ENCODE measurements at places on chromosomes 13 and 19.

GRCh38 chr19:32041681-32042292, 303.6 kb upstream of the ZNF507 start:
- DNase-seq, result no peak

- DNase-seq, result no peak
Measured at GRCh38 chr19:11208561-11209471, 11.5 kb upstream of the KANK2 start.

DNA sequence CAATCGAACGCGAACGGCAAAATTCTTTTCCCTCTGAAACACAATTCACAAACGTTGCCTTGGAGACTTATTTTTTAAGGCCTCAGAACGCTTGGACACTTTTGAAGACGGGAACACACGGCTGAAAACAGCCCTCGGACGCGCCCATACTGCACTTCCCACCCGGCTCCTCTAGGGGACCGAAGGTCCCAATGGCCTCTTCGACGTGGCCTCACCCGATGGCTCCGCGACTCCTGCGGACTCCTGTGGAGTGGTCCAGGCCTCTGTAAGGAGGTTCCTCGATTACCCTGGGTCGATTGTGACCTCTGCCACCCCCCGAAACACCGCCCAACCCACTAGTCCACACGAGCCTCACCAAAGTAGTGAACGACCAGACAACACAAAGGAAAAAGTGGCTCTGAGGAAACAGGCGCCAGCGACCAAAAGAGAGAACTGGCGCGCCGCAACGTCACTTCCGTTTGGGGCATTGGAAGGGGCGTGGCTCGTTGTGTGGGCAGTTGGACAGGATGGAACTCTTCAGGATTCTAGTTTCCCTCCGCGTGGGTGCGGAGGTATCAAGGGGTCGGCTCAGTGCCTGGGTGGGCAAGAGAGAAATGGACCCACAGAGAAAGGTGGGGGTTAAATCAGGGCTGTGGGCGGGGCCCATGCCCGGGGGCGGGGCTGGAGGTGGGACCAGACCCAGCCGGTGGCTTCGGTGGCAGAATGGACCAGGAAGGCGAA, at the start of gene ZNF560:
TSS of gene ZNF560 (minus strand) at position 434 of the 720 bp plus-strand sequence. CDS start 23,303 bp downstream, outside the sequence.
- no peak for DNase-seq

- DNase-seq, result peak; percentile 52
Measured at GRCh38 chr13:59823486-59823885, 340.2 kb downstream of the DIAPH3 start.

- no peak for DNase-seq
Measured at GRCh38 chr13:113092776-113093579, 12.6 kb upstream of the F7 start.

- DNase-seq, result no peak
Measured at GRCh38 chr19:33100894-33101644, 20.1 kb downstream of the GPATCH1 start.

- peak; percentile 21 for DNase-seq
Measured at GRCh38 chr19:41411100-41411967, 13.7 kb downstream of the BCKDHA start.

GRCh38 chr13:21316376-21316775, 139.9 kb downstream of the MRPL57 start:
- no peak for DNase-seq

GRCh38 chr19:52022193-52022592, 6.0 kb downstream of the ZNF614 start:
- no peak for DNase-seq

DNA sequence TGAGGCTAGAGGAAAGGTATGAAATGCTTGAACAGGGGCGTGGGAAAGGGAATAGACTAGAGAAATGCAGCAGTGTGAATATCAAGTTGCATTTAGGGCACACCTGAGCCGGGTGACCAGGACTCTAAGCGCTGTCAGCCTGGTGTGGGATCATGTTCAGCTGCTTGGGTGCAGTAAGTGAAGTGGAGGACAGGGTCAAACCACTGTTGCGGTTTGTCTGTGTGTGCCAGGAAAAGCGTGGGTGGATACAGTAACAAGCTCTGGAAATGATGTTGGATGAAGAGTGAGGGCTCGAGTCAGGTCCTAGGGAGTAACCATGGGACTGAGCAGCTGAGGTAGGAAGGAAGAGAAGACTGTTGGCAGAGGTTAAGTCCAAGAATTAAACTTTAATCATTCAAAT, 15.8 kb downstream of the DGKH start:
- DNase-seq, result peak; percentile 89

GRCh38 chr13:27496006-27496405, 45.6 kb upstream of the MTIF3 start:
- DNase-seq, result no peak

DNA sequence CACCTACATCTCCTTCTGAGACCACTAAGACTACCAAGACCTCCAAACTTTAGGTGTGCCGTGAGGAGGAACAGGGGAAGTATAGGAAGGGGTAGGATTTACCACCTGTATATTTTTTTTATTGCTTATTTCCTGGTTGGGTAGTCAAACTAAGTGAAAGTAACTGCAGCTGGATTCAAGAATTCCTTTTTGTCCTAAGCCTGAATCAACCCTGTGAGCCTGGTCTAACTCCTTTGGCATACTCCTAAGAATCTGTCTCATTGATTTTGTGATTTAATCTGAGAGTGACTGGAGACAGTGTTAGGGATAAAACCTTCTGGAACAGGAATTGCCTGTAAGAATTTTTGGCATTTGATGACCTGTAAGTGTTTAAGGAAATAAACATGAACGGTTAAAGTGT, 523.5 kb upstream of the MIR17HG start:
- peak; percentile 59 for DNase-seq

GRCh38 chr13:40232311-40233040, 434.0 kb downstream of the FOXO1 start:
- DNase-seq, result no peak

GRCh38 chr13:81058211-81058915, 717.4 kb upstream of the SPRY2 start:
- no peak for DNase-seq

DNA sequence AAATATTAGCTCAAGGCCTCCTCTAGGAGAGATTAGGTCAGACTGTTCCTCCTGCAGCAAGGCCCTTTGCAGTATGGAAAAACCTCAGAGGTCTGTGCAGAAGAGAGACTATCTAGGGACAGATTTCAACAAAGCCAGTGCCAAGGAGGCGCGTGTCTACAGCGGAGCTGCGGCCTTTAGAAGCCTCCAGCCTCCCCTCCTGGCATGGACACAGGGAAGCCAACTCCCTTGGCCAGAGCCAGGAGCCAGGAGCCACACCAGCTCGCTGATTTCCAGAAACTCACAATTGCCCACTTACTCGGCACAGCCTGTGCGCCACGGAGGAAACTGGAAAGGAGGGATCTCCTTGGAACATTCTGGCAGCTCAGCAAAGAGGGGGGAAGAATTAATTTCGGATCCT, 63.4 kb downstream of the INSR start:
- no peak for DNase-seq

DNA sequence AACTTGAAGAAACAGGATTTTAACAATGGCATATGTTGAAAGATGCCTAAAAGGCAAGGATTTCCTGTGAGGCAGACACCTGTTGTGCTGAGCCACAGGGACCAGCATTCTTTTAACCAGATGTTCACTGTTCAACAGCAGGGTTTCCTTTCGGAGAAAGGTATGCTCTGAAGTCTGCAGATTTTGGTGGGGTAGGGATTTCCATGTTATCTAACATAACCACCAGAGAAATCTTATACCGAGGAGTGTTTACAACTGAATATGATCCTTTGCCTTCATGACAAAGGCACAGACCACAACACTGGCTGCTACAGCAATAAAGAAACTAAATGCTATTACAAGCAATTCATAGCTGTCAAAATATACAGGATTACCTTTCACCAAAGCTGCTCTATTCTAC, 48.1 kb downstream of the MPHOSPH8 start:
- no peak for DNase-seq
